ENCODE measurements at places on chromosomes 16 and 17.
A peak's percentile ranks its signal among the peaks of the same experiment; 100 is the strongest.

- no peak for DNase-seq
Measured at GRCh38 chr17:6126768-6127167, 56.6 kb downstream of the WSCD1 start.

- DNase-seq, result no peak
Measured at GRCh38 chr17:68343976-68344375, 52.7 kb downstream of the ARSG start.

DNA sequence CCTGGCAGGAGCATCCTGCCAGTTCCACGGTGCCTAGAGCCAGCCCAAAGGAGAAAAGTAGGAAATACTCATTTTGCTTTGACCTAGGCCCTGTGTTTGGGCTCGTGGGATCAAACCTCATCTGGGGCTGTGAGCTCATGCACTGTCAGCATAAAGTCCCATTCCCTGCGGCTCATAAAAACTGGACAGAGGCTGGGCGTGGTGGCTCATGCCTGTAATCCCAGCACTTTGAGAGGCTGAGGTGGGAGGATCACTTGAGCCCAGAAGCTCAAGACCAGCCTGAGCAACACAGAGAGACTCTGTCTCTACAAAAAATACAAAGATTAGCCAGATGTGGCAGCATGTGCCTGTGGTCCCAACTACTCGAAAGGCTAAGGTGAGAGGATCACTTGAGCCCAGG is 17.9 kb downstream of the ATP6V0D1 start:
- DNase-seq, result no peak

GRCh38 chr16:87615621-87616041 is 13.3 kb downstream of the JPH3 start:
- no peak for DNase-seq

- no peak for DNase-seq
Measured at GRCh38 chr16:24139282-24139681, 116.9 kb upstream of the CACNG3 start.

- no peak for DNase-seq
Measured at GRCh38 chr17:4460661-4461060, 26.9 kb downstream of the SPNS3 start.

DNA sequence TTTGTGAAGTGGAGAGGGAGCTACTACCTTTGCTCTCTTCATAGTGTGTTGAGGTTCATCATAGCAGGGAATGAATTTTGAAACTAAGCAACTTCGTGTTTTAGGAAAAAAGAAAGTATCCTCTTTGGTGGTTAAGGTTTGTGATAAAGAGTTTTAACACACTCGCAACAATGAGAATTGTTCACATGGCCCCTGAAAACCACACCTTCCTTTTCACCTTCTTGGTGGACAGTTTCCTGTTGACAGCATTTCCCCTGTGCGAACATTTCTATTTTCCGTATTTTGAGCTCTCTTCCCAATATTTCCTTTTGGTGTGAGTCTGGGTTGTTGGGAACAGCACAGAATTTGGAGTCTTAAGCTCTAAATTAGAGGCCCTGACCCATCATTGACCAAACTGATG is 3.8 kb downstream of the OR4D2 start:
- DNase-seq, result no peak

DNA sequence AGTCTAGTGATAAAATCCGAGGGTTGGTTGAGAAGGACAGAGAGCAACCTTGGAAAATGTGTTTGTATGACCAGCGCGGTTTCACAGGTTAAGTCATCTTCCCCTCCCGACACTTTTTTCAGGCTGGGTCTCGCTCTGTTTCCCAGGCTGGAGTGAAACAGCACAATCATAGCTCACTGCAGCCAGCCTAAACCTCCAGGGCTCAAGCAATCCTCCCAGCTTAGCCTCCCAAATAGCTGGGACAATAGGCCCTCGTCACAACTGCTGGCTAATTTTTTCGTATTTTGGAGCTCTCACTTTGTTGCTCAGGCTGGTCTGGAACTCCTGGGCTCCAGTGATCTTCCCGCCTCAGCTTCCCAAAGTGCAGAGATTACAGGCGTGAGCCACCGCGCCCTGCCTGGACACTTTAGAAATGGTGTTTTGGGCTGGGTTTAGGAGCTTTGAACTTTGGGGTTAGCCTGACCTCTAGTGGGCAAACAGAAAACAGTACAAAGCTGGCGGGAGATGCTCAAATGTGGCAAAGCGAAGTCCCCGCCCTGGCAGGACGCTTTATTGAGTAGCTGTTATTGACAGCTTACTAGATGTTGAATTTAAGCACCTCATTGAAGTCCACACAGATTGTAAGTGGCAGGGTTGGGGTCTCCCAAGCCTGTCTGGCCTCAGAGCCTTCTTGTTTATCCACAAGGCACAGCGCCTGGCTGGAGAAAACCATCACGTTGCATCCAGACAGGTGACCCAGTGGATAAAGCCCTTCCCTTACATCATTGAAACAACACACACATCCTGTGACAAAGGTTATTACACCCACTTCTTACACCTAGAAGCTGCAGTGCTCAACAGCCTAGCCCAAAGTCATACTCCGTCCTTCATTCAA is 34.7 kb upstream of the RBBP6 start:
- peak; percentile 35 for DNase-seq

DNA sequence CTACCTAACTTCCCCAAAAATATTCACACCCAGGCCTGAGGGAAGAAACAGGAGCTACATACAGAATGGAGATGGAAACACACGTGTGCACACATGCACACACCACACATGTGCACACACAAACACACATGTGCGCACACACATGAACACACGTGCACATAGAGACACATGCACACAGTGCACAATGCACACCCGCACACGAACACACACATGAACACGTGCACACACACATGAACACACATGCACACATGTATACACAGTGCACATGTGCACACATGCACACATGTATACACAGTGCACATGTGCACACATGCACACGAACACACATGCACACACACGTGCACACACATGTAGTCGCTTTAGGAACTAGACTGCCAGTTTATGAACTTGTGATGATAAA is 18.8 kb downstream of the CA5A start:
- no peak for DNase-seq

DNA sequence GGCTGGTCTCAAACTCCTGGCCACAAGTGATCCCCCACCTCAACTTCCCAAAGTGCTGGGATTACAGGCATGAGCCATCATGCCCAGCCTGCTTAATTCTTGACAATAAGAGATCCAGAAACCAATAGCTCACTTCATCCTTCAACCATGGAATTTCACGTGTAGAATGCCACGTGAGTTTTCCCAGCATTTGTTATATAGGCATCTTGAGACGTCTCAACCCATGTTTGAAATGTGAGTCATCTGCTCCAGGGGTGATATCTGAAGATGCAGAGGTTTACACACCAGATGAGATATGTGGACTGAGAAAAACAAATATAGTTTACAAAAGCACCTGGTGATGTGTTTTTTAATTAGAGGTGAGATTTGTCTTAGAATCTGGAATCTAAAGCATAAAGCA is 7.1 kb downstream of the TEKT3 start:
- no peak for DNase-seq

GRCh38 chr16:10493276-10493675 is 87.1 kb downstream of the EMP2 start:
- DNase-seq, result no peak

- no peak for DNase-seq
Measured at GRCh38 chr16:81530814-81531213, 86.2 kb downstream of the CMIP start.

DNA sequence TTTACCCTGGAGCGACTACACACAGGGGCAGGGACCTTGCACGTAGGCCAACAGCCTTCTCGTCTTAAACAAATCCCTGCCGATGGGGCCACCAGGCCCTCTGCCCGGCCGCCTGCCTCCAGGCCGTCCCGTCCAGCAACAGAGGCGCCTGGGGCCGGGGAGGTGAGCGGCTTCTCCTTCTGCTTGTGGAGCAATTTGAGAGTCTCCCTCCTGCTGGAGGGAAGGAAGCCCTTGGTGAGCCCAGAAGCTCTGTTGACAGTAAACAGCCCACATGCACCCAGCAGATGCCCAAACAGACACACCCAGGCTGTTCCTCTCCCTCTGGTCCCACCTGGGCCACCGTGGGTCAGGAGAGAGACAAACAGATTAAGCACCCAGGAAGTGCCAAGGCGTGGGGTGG is 8.1 kb downstream of the SLC43A2 start:
- no peak for DNase-seq

GRCh38 chr17:42039794-42040763 is 10.3 kb downstream of the C17orf113 start:
- no peak for DNase-seq

GRCh38 chr17:34613064-34614019 is 34.0 kb downstream of the TMEM132E start:
- DNase-seq, result no peak

DNA sequence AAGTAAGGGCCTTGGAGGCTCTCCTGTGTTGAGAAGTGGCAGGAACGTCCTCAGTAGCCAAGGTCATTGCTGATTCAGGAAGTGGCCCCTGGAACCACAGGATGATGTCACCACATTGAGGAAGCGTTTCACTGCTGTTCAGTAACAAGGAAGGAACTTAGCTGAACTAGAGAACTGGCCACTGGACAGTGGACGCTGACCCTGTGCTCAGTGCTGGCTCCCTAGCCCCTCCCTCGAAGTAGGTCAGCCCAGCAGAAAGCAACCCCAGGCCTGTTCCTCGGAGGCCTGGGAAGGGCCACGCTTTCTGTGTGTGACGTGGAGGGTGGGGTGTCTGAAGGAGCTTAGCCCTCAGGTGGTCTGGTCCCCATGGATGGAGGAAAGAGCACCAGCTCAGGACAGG is 58.3 kb downstream of the B9D1 start:
- no peak for DNase-seq

GRCh38 chr17:37092071-37092470 is 143.3 kb downstream of the AATF start:
- no peak for DNase-seq

DNA sequence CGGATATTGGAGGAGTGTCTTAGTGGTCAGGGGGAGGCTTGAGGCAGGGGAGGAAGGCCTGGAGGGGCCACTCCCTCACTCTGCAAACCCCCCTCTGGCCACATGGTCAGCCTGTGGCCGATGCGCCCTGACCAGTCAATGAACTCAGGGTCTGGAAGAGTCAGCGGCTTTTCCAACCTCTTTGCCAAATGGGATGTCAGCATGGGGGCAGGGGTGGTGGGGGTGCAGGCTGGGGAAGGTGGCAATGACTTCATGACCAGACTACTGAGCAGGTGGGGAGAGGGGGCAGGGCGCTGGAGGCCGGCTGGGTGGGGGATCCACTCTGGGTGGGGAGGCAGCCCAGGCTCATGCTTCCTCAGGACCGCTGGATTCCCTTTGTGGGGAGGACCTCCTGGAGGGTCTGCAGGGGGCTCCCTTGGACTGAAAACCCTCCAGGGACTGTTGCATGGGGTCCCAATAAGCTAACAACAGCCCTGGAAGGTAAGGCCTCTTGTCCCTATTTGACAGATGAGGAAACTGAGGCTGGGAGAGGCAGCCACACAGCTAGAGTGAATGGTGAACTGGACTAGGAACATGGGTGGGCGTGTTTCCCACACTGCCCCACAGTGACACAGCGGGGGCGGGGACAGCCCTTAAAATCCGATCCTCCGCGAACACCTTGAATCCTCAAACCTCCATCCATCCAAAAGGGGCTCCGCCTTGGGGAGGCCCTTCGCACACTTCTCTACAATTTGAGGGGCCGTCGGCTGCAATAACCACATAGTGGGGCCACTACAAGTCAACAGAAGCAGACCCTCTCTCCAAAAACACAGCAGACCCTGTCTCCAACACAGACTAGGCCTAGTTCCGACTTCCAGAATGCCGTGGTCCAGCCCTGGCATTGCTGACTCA is 81.0 kb upstream of the TOB1 start:
- no peak for DNase-seq

DNA sequence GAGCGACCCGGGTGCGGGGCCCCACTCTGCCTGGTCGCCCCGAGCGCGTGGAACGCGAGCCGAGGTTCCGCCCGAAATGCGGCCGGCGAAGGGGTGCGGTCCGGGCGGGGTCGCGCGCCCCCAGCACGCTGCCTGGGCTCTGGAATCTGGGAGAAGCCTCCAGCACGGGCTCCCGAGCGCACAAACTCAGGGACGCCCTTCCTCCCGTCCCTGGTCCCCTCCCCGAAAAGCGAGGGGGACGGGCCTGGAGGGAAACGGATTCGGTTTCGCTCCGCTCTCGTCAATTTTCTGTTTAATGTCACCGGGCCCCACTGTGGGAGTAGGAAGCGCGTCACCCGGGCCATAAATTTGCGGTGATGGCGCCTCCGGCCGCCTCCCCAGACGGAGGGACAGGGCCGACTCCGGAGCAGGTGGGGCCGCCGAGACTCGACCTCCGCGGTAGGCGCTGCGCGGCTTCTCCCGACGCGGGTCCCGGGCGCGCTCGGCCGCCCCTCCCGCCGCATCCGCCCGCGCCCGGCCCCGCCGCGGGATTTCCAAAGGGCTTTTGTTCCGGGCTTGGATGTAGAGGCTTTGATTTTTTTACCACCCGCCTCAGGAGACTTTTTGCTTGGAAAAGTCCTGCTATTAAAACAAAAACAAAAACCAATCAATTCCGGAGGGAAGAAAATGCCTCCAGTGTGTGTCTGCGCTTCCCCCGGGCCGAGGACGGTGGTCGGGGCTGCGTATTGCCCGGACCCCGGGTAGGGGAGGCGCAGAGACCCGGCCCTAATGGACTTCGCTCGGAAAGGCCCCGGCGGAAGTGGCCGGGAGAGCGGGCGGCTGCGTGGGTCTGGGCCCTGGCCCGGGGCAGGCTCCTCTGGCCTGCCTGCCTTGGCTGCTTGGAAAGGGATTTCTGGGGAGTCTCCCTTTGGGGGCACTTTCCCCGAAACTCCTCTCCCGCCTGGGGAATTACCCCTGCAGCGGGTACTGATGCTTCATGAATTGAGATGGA is 7.9 kb upstream of the BAHCC1 start:
- peak; percentile 66 for DNase-seq

DNA sequence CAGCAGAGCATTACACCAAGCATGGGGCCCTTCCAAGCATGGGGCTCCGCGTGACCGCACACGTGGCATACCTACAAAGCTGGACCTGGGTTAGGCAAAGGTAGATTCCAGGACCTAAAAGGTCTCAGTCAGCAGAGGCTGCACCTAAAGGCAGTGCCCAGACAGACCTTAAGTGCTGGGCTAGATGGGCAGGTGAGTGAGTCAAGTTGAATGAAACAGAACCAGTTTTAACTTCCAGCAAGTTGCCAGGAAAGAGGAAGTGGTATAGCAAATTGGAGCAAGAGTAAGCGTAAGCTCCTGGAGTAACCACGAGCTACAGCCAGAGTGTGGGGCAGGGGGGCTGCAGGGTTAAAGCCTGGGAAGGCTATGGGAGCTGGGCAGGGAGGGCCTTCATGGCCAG is 49.5 kb downstream of the SRCIN1 start:
- no peak for DNase-seq

GRCh38 chr17:33140413-33141099 is 148.9 kb downstream of the SPACA3 start:
- no peak for DNase-seq

DNA sequence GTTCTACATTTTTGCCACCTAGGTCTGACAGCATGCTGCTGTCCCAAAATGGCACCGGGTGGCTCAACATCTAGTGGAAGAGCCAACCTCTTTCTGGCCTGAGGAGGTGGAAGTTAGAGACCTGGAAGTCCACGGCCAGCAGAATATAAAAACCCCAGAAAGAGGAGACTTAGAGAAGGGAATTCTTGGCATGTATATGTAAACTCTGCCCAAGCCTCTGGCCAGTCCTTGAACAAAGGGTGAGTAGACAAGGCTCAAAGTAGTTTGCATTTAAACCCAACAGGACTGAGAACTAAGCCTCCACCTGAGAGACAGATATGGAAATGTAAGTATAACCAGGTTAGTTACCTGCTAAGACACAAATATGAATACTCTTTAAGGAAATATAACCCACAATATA is 210.3 kb downstream of the GRIN2A start:
- no peak for DNase-seq

Data from stimulated activated CD4-positive, alpha-beta T cell treated with anti-CD3 and anti-CD28 coated beads, Interleukin-4, amount 100 ng/mL, for 1 hour (primary cell).